Activated CD4-positive, alpha-beta T cell treated with anti-CD3 and anti-CD28 coated beads, Interleukin-2, Interleukin-4, amounts not matched to agents 100 ng/mL and 50 ng/mL, durations not matched to agents 16 hours and 8 hours (primary cell): ENCODE measurements at places on chromosomes 13 and 19.

- no peak for DNase-seq
Measured at GRCh38 chr13:24694907-24695306, 14.7 kb downstream of the ATP12A start.

GRCh38 chr13:37074703-37075102 is 15.2 kb upstream of the SUPT20H start:
- no peak for DNase-seq

- DNase-seq, result no peak
Measured at GRCh38 chr13:113926301-113926761, 47.5 kb downstream of the C13orf46 start.

- no peak for DNase-seq
Measured at GRCh38 chr19:42278452-42279154, 9.6 kb downstream of the CIC start.

DNA sequence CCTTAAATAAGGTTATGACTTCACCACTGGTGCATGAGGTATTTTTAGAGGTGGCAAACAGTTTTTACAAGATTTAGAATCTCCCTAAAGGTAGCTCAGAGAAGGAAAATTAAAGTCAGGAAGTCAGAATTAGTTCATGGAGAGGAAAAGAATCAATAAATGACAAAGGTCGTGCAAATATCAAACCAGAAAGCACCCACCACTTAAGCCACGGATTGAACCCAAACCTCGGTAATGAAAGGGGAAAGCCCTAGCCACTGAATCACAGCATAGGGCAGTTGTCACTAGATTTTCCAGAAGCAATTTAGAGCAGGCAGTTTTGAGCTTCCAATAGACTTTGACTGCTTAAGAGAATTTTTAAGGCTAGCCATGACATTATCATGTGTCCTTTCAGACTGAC is 1590.4 kb downstream of the SLITRK1 start:
- DNase-seq, result no peak

- no peak for DNase-seq
Measured at GRCh38 chr13:98050041-98050466, 92.8 kb upstream of the FARP1 start.

GRCh38 chr13:106484084-106484483 is 51.4 kb downstream of the EFNB2 start:
- DNase-seq, result no peak

DNA sequence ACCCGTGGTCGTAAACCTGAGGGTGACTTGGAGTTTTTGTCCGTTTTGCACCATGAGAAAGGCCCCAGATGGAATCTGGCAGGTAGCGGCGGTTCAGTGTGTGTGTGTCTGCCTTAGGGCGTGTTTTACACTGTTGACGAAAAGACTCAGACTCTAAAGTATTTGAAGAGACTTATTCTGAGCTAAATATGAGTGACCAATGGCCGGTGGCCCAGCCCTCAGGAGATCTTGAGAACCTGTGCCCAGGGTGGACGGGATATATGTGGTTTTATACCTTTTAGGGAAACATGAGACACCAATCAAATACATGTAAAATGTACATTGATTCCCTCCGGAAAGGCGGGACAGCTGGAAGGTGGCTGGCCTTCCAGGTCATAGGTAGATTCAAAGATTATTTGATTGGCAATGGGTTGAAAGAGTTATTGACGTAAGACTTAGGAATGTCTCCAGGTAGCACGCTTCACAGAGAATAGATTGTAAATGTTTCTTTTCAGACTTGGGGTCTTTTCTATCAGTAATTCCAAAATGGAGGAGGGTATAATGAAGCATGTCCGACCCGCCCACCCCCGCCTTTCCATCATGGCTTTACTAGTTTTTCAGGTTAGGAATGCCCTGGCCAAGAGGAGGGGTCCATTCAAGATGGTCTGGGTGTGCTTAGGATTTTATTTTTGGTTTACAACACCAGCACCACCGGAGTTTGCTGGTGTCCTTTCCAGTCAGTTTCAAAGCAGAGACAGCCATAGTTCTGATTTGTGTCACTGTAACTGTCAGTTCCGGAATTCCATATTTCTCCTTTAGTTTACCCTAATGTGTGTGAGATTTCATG is 1.0 kb upstream of the ZNF529 start:
- DNase-seq, result no peak

DNA sequence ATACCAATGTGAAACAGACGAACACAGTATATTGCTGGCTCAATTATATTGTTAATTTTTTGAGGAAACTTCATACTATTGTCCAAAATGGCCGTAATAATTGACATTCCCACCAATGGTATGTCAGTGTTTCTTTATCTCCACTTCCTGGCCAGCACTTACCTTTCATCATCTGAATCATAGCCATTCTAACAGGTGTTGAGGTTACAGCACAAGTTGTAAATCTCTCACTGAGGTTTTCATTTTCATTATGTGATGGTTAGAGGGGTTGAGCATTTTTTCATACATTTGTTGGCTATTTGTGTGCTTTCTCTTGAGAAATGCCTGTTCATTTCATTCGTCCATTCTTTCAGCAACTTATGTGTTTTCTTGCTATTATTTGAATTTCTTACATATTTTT is 824.0 kb downstream of the UQCRFS1 start:
- DNase-seq, result no peak
